ENCODE measurements at places on chromosomes 2 and 18. TPM values are rescaled to one million over a fixed set of nuclear protein-coding genes. Genes with fewer than 3 reads are reported as not detected.
A peak's percentile ranks its signal among the peaks of the same experiment; 100 is the strongest.

DNA sequence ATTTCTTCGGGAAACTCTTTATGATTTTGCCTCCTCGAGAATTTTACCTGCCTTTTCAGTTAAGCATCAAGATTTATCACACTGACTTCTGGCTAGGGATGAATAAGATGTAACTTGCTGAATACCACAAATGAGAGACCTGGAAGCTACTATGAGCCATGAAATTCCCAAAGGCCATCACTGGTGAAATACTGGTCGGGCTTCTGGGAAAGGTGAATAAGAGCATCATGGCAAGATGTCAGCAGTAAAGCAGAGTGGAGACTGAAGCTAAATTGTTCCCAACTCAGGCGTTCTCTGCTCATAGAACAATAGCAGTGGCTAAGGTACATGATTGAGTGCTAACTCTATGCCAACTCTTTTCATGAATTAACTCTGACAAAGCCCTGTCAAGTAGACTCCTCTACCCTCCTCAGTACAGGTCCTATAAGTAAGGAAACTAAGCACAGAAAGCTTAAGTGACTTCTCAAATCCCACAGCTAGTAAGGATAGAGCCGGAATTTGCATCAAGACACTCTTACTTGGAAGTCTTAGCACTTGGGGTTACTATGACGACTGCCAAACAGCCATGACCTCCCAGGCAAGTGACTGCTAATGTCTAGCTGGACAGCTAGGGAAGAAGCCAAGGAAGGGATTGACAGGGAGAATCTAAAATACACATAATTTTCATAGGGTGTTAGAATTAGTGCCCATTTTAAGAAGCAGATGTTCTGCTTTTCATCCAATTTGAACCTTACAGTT, 22.7 kb upstream of the DSC3 start:
- DNase-seq, result no peak

DNA sequence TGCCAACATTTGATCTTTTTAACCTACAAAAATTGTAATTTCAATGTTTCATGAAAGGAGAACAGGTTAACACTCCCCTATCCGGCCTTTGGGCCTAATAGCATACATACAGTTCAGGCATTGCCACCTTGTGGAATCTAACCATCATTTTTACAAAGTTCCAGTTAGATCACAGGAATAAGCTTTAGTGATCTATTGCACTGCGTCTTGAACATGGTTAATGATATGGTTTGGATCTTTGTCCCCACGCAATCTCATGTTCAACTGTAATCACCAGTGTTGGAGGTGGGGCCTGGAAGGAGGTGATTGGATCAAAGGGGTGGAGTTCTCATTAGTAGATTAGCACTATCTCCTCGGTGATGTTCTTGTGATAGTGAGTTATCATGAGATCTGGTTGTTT, 58.2 kb upstream of the NEUROD1 start:
- DNase-seq, result no peak

GRCh38 chr2:29946505-29946904, 25.1 kb upstream of the ALK start:
- no peak for DNase-seq

GRCh38 chr2:227389231-227389630, 1.5 kb upstream of the SCYGR1 start:
- no peak for DNase-seq

- no peak for DNase-seq
Observed at GRCh38 chr2:99836690-99837605, 305.4 kb downstream of the AFF3 start.

OTX1 gene
- 0.12 TPM for total RNA-seq

DNA sequence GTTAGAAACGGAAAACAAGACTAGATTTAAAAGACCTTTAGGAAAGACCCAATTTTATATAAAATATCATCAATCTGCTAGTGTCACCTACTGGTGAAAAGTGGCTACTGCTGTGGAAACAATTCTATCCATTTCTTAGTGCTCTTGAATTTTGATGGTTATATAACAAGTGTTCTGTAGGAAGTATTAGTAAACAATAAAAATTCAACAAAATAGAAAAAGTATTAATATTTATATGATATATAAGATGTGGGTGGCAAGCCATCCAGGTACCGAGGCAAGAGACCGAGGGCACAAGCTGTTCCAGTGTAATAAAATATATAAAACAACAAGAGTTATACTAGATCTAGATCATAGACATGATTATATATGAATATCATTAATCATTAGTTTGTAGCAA, 6.2 kb upstream of the TMEM87B start:
- DNase-seq, result no peak

- no peak for DNase-seq
Observed at GRCh38 chr2:32824070-32824809, 122.5 kb upstream of the LTBP1 start.

- DNase-seq, result no peak
Observed at GRCh38 chr2:113341191-113341869, 62.6 kb upstream of the PAX8 start.

IKZF2 gene
- total RNA-seq, result 11.6 TPM

GRCh38 chr2:70070542-70071268, 16.6 kb upstream of the PCBP1 start:
- DNase-seq, result peak; percentile 86

PCARE gene
- total RNA-seq, result 0.23 TPM

MGAT4A gene
- 79.8 TPM for total RNA-seq

SERPINB2 gene
- 3.5 TPM for total RNA-seq

DNA sequence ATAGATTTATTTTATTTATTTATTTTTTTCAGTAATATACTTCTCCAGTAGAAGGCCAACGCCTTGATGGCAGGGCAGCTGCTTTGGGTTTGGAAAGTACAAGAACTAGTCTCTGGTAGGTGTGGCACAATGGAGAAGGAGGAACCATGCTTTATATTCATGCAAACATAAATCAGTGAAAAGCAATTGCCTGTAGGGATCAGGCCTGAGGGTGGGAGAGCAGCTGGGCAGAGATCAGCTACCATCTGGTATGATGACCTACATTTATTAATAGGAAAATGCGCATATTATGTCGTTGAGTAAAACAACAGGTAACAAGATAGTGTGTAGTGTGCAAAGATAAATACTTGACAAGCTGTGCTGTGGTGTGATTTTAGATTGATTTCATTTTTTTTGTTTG, 120.4 kb upstream of the TLK1 start:
- DNase-seq, result no peak

DNA sequence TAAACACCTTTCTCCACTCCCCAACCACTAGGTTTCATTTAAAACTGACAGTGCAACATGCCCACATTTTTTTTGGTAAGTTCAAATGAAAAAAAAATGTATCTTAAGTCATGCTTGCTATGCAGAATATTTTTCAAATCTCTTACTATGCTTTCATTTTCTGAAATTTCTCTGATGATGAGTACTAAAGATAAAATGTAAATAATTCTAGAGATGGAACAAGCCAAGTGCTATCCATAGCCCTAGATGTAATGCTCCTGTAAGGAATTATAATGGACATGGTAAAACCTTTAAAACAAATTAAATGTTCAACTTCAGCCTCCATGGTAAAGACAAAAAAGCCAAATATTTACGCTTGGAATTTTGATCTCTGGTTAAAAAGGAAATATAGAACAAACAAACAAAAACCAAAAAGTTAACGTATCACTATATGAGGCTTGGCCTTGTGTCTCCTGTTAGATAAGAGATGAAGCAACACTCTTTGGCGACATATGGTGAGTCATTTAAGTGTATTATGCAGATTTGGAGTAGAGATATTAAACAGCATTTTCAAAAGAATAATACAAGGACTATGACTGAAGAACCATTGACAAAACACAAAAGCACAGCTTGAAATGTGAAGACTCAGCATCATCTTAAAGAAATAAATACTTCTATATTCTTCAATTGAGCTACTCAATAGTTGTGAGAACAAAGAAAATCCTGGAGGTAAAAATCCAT, 392.0 kb upstream of the LYPD1 start:
- no peak for DNase-seq

SIX2 gene
- 0.26 TPM for total RNA-seq

DNA sequence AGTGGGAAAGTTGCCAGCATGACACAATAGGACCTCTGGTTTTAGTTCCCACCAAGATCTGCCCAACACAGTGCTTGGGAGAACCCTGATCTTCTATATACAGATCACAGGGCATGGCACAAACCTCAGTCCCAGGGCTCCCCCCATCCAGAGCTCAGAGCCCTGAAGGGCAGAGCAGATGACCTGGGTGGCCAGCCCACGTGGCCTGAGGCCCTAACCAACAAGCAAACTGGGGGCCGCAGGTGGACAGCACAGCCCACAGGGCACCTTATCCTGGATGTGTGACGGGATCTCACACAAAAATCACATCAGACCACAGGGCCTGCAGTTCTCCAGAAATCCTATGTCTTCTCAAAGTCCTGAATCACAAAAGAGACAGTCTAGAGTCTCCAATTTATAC, 34.7 kb downstream of the CRACDL start:
- no peak for DNase-seq

GRCh38 chr2:137607722-137608318, 356.5 kb upstream of the HNMT start:
- DNase-seq, result no peak

DNA sequence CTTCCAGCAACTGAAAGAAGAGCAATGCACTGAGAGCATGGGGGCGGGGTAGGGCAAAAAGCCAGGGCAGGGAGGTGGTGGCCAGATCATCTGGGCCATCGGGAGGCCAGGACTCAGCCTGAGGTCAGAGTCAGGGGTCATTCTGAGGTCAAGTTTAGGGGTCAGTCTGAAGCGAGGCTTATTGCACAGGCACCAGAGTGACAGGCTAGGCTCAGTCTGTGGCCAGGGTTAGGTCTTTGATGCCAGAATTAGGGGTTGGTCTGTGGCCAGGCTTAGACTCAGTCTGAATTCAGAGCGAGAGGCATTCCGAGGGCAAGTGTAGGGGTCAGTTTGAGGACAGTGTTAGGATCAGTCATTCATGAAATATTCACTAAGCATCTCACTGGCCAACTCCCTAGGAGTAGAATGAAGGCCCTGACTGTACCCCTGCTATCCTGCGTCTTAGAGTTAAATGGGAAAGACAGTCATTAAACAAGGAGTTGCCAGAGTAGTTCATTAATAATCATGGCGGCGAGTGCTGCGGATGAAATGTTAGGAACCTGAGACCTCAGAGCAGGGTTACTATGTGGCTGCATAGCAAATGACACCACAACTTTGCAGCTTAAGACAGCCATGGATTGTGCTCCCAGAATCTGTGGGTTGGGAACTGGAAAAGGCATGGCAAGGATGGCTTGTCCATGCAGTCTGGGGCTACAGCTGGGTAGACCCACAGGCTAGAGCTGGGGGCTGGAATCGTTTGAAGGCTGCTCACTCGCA, 198.7 kb downstream of the CYP26B1 start:
- no peak for DNase-seq

All from left lung (tissue), 14 donors.